BJ (cell line): ENCODE measurements at places on chromosomes 7 and 10.

DNA sequence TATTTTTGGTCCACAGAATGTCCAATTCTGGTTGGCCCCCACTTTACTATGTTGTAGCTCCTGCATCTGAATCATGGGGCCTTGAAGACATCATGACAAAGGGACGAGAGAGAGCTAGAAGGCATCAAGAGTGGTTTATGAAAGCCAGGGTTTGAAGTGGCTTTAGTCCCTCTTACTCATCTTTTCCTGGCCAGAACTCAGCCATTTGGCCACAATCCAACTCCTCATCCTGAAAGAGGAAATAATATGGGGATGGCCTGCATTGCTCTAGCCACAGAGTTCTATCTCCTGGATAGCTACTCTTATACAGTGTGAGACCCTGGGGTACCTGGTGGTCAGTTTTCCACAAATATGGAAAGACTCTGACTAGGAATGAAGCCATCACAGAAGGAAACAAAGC is 418.9 kb downstream of the XPNPEP1 start:
- no peak for DNase-seq

DNA sequence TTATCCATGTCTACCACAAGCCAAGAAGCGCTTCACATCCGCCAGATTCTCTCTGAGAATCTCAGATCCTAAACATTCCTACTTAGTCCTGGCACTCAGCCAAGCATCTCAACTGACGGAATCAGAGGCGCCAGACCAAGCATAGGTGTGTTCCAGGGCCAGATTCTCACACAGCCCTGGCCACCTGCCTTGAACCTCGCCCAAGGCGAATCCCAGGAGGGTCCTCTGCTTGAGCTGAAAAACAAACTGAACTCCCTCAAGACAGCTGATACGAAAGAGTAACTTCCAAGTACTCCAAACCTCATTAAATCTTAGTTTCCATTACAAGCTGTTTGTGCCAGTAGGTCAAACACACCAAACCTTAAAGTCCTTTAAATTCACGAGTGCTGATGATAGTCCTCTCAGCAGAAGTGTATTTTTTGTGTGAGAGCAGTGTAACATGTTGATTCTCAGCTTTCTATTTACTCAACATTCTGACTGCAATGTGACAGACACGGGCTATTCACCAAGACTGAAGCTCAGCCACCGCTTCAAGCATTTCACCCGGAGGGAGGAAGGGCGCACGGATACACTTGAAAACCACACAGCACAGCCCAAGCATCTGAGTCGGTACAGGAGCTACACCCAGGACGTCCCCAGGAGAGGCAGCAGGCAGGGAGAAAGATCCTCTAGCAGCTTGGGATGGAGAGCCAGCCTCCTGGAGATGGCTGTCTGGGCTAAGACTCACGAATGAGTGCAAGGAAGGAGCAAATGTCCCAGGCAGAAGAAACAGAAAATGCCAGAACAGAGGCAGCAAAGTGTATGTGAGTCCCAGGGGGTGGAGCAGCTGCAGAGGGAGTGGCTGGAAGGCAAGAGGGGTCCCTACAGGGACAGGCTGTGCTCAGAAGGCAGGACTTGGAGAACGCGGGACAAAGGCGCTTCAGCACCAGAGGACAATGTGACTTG is 6.0 kb downstream of the PARD3 start:
- no peak for DNase-seq

DNA sequence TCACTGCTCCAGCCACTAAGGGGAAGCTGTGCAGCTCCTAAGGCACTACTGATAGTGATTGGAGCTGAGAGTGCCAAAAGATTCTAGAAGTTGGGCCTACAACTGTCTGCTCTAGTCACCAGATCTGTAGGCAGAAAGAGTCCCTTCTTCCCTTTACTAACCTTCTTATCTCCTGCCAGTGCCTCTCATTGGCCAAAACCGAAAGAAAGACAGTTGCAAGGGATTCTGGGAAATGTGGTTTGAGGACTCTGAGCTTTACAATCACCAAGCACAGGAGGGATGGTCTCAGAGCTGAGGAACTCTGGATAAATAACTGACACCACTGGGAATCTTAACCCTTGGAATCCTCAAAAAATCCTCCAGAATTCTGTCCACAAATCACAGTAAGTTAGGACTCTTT is 615.8 kb downstream of the CCSER2 start:
- DNase-seq = no peak

- no peak for DNase-seq
Measured at GRCh38 chr7:7254908-7255307, 72.6 kb downstream of the C1GALT1 start.

GRCh38 chr7:75631711-75632110 is 107.0 kb downstream of the HIP1 start:
- DNase-seq = no peak

GRCh38 chr7:54664235-54665228 is 94.5 kb downstream of the SEC61G start:
- DNase-seq = no peak

- no peak for DNase-seq
Measured at GRCh38 chr7:151440799-151441445, 981 bp upstream of the CRYGN start.

DNA sequence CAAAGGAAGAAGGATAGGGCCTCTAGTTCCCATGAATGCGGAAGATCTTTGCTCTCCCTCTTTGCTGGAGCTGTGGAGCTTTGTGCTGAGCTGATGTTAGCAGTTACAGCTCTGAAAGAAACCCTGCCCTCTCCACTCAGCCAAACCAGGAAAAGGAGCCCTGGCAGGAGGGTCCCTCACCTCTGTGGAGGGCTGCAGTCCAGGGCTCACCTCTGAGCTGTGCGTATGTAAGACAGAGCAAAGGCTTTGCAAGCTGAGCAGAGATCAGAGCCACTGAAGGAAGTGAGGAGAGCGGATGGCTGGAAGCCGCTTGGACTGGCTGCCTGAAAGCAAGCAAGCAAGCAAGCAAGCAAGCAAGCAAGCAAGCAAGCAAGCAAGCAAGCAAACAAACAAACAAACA is 84.7 kb downstream of the RAMP3 start:
- DNase-seq = no peak

DNA sequence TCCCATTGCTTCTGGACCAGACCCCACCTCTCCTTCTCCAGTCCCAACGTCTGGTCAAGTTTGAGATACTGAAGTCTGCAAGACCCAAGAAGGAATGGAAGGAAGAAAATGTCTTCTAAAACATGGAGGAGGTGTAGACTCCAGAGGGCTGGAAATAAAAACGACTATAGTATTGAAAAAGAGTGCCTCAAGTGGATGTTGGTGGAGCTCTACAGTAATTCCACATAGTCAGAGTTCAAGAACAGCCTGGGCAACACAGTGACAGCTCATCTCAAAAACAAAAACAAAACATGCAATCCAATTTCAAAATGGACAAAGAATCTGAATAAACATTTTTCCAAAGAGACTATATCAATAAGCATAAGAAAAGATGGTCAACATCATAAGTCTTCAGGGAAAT is 2.3 kb upstream of the PCGF6 start:
- DNase-seq = no peak

DNA sequence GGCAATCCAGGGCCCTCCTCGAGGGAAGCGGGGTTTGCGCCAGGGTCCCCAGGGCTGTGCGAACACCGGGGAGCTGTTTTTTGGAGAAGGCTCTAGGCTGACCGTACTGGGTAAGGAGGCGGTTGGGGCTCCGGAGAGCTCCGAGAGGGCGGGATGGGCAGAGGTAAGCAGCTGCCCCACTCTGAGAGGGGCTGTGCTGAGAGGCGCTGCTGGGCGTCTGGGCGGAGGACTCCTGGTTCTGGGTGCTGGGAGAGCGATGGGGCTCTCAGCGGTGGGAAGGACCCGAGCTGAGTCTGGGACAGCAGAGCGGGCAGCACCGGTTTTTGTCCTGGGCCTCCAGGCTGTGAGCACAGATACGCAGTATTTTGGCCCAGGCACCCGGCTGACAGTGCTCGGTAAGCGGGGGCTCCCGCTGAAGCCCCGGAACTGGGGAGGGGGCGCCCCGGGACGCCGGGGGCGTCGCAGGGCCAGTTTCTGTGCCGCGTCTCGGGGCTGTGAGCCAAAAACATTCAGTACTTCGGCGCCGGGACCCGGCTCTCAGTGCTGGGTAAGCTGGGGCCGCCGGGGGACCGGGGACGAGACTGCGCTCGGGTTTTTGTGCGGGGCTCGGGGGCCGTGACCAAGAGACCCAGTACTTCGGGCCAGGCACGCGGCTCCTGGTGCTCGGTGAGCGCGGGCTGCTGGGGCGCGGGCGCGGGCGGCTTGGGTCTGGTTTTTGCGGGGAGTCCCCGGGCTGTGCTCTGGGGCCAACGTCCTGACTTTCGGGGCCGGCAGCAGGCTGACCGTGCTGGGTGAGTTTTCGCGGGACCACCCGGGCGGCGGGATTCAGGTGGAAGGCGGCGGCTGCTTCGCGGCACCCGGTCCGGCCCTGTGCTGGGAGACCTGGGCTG is 26.0 kb downstream of the PRSS2 start:
- DNase-seq = no peak

DNA sequence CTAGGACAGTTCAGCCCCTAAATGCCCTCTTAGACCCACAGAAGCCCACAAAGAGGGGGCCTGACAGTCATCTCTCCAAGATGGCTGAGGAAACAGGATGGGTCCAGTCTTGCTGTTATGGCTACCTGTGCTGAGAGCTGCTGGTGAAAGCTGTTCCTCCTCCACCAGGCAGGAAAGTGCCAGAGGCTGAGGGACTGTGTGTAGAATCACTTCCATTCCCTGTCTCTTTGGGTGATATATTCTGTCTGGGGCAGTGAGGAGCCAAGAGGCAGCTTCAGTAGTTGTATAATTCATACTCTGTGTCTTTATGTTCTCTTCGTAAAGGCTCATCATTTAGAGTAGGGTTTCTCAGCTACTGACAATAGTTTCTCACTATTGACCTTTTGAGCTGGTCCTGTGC is 242.3 kb upstream of the FZD1 start:
- no peak for DNase-seq
